ENCODE measurements at places on chromosomes 5 and 9.

DNA sequence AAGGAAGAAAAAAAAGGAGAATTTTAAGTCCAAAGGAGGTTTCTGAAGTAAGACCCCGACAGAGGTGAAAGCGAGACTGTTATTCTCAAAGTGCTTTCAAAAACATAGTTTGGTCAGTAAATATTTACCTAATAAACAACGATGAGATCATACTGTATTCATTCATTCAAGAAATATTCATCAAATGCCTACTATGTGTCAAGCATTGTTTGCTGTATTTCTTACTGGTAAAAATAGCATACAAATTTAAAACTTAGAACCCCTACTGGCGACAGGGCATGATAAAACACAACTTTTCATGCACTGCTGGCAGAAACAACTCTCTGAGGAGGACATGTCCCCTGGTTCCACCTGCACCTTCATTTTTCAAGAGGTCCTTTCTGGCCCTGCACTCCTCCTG, 190.7 kb downstream of the CDK5RAP2 start:
- DNase-seq, result no peak

GRCh38 chr5:176626876-176627236, 3.5 kb downstream of the SNCB start:
- no peak for DNase-seq

DNA sequence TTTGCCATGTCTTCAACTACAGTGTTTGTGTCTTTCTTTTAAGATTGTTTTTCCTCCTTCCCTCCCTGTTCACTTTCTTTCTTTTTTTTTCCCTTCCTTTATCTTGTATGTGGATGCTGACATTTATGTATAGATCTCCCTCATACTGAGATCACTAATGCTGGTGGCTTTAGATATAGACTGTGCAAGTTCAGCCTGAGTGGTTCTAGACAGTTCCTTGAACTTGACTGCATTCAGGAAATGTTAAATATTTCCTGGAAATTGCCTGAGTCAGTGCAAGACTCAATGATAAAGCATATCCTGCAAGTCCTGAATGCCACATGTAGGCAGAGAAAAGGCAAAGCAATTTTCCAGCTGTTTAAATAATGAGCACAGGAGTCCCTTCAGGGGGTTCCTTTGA, 182.5 kb upstream of the NR3C1 start:
- DNase-seq, result no peak

- DNase-seq, result no peak
Observed at GRCh38 chr5:56167519-56167918, 65.6 kb downstream of the ANKRD55 start.

GRCh38 chr5:133895979-133896845, 72.2 kb downstream of the C5orf15 start:
- no peak for DNase-seq

DNA sequence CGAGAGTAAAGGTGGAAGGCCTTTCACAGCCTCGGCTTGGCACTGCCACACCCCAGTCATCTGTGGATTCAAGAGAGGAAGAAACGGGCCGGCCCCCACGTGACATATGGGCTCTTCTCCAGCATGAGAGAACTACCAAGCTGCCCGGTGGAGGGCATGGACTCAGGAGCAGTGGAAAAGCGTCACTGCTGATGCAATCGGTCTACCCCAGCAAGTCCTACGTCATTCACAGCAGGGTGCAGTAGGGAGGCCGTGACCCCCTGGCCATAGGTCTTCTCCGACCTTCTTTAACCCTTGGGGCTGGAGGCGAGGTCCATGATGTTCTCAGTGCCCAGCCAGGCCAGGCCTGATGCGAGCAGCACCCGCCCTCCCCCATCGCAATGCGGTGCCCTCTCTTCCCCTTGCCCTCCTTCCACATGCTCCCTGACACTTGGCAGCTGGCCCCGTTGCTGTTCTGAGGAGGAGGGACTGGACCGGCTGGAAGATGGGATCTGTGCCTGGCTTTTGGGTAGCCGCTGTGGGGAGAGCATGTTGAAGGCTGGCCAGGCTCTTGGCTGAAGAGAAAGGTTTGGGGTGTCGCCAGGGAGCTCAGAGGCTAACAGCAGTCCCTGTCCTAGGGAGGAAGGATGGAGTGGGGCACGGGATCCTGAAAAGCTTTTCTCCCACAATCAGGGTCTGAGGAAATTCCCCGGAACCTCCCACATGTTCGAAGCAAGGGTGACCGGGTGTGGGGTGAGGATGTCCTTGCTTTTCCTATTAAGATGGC, 89.8 kb downstream of the LIFR start:
- DNase-seq, result no peak

GRCh38 chr5:75361310-75361709, 24.3 kb downstream of the HMGCR start:
- DNase-seq, result no peak

- DNase-seq, result no peak
Observed at GRCh38 chr9:69097064-69097463, 61.5 kb downstream of the FXN start.

GRCh38 chr9:135694414-135694813, 4.9 kb downstream of the SOHLH1 start:
- DNase-seq, result no peak

DNA sequence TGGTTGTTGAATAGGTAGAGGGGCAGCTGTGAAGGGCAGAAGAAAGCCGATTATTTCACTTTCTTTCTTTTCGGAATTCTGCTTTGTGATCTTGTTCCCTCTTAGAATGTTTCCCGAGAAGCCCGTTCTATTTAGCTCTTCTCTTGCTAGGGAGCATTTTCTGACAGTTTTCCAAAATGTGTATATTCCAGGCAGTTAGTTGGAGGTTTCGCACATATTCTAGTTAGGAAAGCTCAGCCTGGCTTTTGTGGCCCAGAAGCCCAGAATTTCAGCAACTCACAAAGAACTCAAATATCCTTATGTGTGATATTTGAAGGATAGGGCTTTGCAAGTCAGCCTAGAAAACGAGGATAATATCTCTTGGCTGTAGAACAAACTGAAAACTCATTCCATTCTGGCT, 461.0 kb upstream of the C9orf72 start:
- DNase-seq, result no peak

GRCh38 chr5:150350524-150351344, 6.8 kb upstream of the TCOF1 start:
- DNase-seq, result no peak

DNA sequence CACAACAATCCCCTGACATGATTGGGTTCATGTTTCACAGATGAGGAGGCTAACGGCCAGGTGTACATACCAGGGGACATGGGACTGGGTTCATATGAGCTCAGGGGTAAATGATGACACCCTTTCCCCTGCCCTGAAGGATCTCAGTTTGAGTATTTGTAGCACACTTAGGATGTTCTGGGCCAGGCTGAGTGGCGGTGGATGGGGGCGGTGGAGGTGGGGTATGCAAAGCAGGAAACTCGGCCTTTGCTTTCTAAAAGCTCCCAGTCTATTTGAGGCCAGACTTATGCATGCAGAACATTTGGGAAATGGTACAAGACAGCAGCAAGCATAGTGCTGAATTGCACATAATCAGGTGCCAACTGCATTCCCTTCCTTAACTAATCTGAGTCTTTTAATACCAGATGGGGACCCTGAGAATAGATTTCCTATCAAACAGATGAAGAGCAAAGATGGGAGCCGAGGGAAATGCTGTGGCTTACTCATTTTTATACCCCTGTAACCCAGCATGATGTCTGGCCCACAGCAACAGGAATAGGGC, 4.9 kb upstream of the KCNIP1 start:
- no peak for DNase-seq

DNA sequence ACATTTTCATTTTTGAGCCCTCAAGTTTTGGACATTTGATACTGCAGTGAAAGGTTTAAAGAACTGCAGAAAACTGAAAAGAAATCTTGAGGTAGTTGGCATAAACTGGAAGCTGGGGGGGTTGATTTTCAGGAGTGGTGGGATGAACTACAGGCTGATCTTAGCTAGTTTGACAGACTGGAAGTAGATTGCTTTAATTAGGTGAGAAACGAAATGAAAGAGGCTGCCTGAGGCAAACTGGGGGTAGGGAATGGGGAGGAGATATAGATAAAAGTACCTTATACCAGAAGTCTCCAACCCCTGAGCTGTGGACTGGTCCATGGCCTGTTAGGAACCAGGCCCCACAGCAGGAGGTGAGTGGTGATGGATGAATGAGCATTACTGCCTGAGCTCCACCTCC, 101.4 kb upstream of the SPEF2 start:
- DNase-seq, result no peak

DNA sequence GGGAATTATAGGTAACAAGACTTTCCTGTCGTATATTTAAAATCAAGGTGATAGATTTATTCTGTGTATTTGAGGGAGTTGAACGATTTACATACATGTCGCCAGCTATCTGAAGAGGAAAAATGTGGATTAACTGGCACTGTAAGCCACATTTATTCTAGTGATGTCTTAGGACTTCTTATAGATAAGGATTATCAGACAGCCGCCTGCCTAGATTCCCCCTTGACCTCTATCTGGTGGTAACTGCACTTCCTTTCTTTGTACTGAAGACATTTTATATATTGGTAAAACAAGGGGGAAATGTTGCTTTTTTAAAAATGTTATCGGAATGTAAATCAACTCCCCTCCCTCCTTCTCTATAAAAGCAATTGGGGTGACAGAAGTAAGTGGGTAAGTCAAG, 39.3 kb upstream of the F2RL2 start:
- DNase-seq, result no peak

DNA sequence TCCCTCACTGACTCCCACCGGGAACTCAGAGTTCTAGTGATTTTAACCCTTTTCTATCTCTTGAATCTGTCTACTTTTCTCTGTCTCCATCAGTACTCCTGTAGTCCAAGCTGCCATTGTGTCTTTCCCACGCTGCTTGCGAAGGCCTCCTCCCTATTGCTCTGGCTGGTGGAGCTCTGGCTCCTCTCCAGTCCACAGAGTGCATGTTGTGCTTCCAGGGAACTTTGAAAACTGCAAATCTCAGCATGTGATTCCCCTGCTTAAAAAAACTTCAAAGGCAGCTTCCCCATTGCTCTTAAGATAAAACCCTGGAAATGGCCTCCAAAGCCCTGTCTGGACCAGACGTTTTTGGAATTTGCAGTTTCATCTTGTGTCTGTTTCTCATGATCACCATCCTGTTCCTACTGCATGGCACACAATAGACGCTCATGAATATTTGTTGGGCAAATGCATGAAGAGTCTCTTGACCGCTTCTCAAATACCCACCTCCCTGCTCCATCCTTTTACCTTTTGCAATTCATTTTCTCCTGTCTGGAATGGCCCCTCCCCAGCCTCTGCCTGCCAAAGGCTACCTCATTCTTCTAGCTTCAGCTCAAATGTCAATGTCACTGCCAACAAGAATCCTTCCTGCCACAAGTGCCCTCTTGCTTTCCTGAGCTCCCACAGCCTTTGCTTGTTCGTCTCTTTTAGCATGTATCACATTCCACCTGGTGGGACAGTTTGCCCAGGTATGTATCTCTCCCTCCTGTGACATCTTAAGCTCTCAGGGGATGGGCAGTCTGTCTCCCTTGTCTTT, 293.2 kb downstream of the ARHGAP26 start:
- DNase-seq, result no peak

- DNase-seq, result no peak
Observed at GRCh38 chr5:23411200-23411599, 96.2 kb upstream of the PRDM9 start.

DNA sequence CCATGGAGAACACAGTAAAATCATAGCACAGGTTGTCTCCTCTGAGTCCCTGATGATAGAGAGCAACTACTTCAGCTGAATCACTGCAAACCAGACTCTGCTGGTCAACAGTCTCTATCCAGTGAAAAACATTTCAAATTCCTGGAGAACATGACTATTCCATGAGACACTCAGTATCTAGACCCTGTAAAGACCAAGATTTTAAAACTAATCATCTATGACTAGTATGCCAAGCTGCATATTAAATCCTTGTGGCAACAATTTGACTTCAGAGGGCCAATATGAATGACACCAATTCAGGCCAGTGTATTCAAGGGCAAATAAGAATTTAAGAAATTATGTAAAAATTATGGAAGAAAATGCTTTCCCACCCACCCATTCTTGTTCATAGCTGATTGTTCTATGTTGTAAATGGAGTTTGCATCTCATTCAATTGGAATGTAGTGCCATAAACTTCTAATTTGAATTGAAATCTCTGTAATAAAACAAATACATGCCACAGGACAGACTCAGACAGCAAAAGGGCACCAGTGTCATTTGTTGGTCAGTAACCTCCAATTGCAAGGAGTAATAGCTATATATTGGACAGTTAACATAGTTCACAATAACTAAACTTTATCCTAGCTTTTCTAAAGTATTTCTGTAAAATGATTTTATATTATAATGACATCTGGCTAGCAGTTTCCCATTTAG, 80.1 kb upstream of the LPAR1 start:
- DNase-seq, result no peak

DNA sequence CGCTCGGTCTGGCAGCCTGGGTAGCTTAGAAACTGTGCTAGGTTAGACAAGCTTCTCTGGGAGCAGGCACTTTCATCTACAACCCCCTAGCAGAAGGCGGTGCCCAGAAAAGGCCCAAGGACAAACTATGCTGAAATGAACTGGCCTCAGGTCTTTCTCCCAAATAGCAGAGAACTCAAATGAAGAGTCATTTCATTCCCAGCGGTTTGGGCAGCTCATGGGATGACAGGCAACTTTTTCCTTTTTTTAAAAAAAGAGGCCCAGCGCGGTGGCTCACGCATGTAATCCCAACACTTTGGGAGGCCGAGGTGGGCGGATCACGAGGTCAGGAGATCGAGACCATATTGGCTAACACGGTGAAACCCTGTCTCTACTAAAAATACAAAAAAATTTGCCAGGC, 2.5 kb downstream of the RAPGEF1 start:
- no peak for DNase-seq

DNA sequence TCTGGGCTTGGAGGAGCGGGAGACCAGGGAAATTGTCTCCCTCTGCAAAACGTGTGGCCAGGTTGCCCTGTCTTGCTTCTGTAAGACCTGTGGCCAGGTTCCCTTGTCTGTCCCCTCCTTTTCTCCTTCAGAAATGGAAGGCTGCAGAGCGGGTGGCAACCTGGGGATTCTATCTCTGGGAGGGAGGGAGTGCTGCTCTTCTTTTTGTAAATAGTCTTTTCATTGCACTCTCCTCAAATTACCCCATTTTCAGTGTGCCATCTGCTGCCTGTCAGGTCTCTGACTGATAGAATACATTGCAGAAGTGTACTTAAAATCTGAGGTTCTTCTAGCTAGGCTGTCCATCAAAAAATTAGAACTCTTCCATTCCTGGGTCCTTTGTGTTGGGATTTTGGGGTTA, 126.0 kb downstream of the GABRB2 start:
- DNase-seq, result no peak

GRCh38 chr5:95840956-95841705, 18.6 kb upstream of the GLRX start:
- no peak for DNase-seq

DNA sequence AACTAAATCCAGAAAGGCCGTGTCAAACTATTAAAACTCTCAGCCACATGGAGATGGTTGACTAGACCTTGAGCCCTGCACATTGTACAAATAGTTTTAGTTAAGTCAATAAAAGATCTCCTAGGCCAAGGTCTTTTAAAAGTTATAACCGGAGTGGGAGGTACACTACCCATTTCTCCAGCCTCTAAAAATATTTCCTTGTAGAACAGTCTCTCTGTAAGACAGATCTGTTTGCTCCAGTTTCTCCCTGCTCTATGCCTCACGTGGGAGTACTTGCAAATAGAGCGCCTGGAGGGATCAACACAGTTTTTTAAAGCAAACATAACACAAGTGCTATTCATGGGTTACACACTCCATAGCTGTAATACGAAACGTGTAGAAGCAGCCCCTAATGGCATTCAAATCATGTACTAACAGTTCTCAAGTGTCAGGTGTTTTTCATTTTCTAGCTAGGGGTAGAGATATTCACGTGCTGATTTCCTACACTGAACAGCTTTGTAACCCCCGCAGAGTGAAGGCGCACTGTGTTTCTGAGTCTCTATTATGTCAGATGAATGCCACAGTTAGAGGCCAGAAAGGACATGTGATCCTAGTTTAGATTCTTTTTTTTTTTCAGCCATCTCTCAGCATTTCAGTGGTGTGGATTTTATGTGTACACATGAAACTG, 703.4 kb upstream of the GRAMD2B start:
- DNase-seq, result no peak

Measured in KG1 (cell line).